ENCODE measurements at places on chromosomes 7 and 10.

DNA sequence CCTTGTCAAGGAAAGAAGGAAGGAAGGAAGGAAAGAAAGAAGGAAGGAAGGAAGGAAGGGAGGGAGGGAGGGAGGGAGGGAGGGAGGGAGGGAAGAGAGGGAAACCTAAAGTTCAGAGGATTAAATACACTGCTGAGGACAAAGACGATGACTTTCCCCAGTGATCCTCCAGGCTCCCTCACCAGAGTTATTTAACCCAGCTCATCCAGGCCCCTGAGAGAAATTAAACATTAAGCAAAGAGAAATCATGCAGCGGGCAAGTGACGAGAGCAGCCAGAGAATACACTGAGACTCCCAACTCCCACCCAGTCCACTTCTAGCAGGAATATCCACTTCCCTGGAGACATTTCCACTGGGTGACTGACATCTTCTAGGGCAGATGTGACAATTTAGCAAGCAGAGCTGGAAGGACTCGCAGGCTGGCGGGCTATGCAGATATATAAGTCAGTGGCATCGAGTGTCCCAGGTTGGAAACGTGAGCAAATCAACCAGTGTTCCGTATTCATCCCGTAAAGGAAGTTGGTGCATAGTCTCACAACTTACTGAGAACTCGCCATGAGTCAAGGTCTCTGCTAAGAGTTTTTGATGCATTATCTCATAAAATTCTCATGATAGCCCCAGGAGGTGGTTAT lies 48.7 kb downstream of the CALML3 start:
- DNase-seq, result no peak

- no peak for DNase-seq
Measured at GRCh38 chr7:44378744-44379143, 53.4 kb upstream of the CAMK2B start.

- DNase-seq, result no peak
Measured at GRCh38 chr10:33901166-33901565, 566.7 kb upstream of the NRP1 start.

GRCh38 chr7:83941300-83941699 lies 253.3 kb downstream of the SEMA3A start:
- no peak for DNase-seq

DNA sequence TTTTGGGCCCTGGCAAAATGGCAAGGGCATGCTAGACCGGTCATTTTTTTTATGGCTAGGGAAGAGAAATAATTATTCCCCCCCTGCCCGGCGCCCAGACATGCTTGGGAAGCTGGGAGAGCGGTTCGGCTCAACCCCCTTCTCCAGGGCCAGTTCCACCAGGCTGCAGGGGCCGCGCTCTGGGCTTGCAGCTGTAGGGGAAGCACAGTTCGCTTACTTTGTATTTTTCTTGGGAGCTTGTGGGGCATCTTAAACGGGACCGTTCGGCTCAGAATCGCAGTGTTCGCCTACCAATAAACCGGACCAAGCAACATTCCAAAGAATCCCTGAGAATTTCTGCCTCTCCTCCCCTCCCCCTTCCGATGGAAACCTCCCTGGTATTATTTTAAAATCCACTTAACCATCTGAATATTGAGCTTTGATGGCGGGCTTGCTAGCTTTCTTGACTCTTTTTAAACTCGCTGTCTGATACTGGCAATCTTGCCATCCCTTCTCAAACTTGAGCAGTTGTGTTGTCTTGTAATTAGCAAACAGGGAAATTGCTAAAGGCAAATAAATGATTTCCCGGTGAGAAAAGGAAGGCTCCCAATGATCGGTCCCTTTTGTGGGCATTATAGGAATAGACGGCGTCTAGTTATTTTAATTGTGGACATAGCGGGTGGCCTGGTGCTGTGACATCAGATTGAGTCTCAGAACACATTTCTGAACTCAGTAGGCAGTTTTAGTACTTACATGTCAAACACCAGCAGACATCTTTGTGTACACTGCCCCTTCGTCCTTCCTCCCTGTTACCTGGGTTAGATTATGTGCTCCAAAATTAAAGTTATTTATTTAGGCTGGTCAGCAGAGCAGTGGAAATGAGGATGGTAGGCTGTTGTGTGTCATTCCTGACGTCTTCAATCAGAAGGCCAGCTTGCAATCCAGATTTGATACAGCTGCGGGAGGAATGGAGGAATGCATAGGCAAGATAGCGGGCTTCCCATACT lies 3.4 kb downstream of the TCF7L2 start:
- DNase-seq, result no peak

- DNase-seq, result no peak
Measured at GRCh38 chr7:15199482-15199881, 296.9 kb upstream of the DGKB start.

DNA sequence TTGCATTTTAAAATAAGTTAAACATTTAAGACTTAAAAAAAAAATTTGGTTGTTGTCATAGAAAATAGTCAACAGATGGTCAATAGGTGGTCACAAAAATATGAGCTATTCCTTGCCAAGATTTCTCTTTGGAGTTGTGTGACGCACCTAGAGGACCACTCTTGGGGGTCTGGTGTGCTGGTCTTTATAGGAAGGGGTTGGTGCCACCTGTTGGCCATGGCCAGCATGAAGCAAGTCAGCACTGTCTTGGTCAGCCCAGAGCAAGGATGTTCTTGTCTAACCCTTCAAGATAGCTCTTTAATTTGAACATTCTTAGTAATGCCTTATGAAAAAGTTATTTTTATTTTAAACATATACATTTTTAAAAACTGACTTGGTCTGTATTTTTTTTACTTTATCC lies 267.9 kb upstream of the CNTNAP2 start:
- no peak for DNase-seq

- no peak for DNase-seq
Measured at GRCh38 chr7:118938845-118939244, 714.3 kb downstream of the ANKRD7 start.

DNA sequence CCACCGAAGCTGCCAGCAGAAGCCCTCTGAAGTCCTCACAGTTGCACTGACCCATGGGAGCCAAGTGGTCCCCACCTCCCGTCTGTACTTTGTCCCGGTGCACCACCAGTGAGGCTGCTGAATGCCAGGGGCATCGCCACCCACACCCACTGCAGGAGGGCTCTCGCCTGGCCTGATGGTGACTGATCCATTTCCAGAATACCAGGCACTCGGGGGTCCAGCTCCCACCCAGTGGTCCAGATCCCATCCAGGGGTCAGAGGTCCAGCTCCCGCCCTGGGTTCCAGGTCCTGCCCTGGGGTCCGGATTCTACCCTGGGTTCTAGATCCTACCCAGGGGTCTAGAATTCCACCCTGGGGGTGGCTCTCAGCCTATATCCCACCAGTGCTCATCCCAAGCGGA lies 9.1 kb upstream of the JAKMIP3 start:
- no peak for DNase-seq

- DNase-seq, result no peak
Measured at GRCh38 chr7:155038335-155038734, 31.8 kb upstream of the HTR5A start.

DNA sequence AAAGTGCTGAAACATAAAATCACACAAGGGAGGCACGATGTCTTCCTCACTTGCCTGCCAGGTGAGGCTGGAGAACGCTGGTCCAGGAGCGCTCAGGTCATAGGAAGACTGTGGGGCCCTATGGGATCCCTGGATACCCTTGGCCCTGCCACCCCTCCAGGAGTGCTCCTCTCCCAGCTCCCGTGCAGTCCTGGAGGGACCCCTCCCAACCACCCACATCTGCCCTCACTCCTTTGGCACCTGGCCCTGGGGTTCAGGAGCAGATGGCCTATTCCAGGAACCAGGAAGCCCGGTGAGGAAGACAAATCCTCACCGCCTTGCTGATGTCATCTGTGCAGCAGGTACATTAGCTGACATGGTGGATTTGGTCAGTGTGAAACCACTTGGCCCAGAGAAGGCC lies 3.7 kb upstream of the CXCL12 start:
- no peak for DNase-seq

GRCh38 chr7:122652876-122653275 lies 46.0 kb downstream of the RNF133 start:
- no peak for DNase-seq

GRCh38 chr10:18323916-18324315 lies 183.7 kb downstream of the CACNB2 start:
- no peak for DNase-seq

GRCh38 chr10:79295563-79295962 lies 51.7 kb upstream of the PPIF start:
- DNase-seq, result no peak

DNA sequence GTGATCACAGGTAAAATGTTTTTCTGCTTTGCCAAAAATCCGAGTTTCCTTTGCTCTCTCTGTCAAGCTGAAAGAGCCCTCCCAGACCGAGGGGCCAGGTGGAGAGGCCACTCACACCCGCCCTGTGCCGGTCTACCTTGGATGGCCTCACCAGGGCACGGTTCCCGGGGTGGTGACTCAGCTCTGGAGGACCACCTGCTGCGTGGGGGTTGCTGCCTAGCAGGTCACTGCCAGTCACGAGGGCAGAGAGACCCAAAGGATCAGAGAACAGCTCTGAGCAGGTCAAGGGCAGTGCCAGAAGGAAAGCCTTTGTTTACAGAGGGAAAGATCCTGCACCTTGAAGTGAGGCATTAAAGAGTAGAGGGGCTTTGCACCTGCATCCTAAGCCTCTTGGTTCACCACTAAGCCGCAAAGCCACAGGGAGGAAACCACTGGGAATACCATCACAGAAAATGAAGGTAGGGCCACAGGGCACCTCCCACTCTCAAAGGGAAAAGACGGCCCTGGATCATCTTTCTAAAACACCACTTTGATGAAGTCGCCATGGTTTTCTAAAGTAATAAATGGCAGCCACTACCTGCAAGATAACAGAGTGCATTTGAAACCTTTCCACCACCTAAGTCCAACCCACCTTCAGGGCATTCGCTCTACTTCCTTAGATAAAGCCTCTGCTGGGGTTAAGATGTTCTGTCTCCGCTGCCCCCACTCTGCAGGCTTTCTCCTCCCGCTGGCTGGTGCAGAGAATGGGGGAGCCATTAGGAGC lies 160.3 kb upstream of the KLF14 start:
- DNase-seq, result no peak

DNA sequence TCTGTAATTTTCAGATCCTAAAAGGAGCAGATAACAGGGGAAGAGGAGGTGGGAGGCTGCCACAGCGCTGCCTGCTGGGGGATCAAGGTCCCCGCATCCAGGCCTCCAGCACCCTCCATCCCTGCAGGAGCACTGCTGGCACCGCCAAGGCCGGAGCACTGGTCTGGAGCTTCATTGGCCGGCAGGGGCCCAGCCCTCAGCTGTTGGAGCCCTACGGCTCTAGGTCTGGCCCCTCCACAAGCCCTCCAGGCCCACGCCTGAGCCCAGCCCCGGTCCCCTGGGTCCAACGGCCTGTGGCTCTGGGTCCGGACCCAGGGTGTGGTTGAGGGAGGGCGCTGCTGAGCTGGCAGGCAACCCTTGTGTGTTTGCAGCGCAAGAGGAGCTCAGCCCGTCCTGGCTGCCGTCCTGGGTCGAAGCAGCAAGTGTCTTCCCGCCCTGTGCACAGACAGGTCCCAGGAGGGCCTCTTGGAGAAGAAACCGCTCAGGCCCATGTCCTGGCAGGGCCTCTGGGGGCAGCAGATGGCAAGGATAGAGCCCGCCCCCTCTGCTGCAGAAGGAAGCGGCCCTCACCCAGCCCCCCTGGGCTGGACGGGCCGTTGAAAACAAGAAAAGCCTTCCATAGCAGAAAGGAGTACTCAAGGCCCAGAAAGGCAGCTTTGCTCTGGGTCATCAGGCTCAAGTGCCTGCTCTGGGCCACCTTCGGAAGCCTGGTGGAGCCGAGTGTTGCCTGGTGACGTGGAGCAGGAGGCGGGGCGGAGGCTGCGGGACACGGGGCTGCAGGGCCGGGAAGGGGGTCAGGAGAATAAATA lies 54.3 kb upstream of the TNRC18 start:
- DNase-seq, result peak; percentile 72

DNA sequence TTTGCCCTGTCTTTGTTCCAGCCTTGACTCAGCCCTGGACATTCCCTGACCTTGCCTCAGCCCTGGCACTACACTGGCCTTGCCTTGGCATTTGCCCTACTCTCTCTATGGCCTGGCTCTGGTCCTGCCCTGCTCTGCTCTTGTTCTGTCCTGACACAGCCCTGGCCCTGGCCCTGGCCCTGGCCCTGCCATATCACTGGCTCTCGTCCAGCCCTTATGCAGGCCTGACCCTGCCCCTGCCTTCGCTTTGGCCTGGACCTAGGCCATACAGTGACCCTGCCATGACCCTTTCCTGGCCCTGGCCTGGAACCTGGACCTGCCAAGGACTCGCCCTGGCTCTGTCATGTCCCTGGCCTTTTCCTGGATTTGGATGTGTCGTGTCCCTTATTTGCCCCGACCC lies 646.0 kb downstream of the ZNF37A start:
- DNase-seq, result no peak

GRCh38 chr10:70558295-70558694 lies 44.2 kb downstream of the PRF1 start:
- no peak for DNase-seq

- no peak for DNase-seq
Measured at GRCh38 chr10:78588194-78588811, 480.5 kb upstream of the ZMIZ1 start.

DNA sequence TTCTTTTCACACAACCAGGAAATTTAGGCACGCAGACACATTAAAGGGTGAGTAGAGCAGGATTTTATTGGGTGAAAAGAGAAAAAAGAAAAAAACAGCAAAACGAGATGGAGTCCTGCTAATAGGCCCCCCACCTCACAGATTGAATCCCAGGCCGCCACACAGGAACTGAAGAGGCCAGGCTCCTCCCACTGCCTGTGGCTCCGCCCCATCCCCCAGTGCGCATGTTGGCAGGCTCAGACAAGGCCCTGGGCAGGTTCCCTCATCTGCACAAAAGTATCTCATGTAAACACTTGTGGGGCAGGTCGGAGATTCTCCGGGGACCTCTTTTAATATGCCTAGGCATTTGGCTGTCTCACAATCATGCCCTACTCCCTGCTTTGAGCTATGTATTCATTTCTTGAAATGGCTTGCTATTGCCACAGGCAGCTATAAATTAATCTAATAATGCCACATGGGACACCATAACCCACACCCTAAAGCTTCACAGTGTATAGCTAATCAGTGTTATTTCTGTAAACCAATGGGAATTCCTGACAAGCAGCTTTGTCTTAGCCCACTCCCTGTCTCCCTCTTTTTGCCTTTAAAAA lies 76.2 kb upstream of the KIF5B start:
- DNase-seq, result no peak

DNA sequence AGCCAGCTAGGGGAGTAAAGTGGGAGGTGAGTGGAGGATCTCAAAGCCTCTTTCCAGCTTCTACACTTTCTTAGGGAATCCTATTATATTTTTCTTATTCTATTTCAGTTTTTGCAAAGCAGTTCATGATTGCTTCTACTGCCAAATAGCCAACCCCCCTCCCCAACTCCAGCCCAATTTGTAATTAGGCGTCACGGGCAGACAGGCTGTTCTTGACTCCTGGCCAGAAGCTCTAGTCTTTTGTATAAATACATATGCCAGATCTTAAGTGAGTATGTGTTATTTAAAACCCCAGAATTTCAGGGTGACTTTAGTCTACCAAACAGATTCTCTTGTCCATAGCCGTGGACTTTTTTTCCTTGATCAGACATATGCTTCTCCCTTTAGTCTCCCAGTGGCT lies 255.2 kb downstream of the BUB3 start:
- DNase-seq, result no peak

Measured in GM10248 (cell line).